HT1080 (cell line): ENCODE measurements at places on chromosomes 13 and 19. TPM values are rescaled to one million over a fixed set of nuclear protein-coding genes. Genes with fewer than 3 reads are reported as not detected.

The BST2 gene
- 1.2 TPM in 1 of 2 replicates, not detected in the other for total RNA-seq

- no peak for DNase-seq
Observed at GRCh38 chr13:113989585-113990300, 15.9 kb upstream of the C13orf46 start.

DNA sequence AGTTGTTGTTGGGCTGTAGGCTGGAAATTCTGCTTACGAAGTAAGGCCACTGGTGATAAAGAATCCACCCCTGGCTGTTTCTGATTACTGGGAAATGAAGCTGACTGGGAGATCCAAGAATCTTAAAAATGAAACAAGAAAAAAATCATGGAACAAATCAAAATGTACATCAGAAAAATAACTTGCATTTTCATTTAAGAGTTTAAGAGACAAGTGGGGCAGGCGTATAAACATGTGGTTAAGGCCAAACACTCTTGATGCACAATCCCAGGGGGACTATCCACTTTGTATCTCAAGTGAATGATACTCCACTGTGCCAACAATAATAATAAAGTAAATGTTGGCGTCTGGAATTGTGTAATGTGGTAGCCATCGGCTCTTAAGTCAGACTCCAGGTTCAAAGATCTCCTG is 24.6 kb downstream of the ZMYM5 start:
- no peak for DNase-seq

The ZIK1 gene
- 0.51 and 1.5 TPM in 2 replicates for total RNA-seq

GRCh38 chr19:45670670-45671453 is 2.8 kb downstream of the GIPR start:
- DNase-seq: no peak

The CGB1 gene
- total RNA-seq: not detected in 2 replicates

DNA sequence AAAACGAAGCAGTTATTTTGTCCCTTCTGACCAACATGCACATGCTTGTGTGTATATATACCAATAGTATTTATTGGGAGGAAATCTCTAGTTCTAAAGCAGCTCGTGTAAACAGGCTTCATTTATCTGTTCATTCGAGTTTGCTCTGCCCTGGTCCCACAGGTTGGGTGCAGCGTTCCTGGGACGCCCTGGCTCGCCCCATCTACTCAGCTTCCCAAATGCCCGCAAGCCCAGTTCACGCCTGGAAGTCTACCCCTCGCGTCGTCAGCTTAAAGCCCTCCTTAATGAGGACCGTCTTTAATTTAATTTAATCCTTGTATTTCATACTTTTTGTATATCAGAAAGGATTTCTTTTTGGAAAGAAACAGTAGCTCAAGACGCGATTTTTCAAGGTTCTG is 604 bp downstream of the THSD1 start:
- no peak for DNase-seq

- DNase-seq: no peak
Observed at GRCh38 chr19:16893686-16893989, 4.8 kb downstream of the F2RL3 start.

The COL5A3 gene
- not detected in 2 replicates for total RNA-seq

GRCh38 chr13:112587212-112587763 is 665 bp downstream of the TUBGCP3 start:
- DNase-seq: peak; percentile 82

GRCh38 chr13:72368031-72368430 is 359.4 kb downstream of the MZT1 start:
- no peak for DNase-seq

The TNNI3 gene
- total RNA-seq: not detected in 2 replicates

- DNase-seq: peak; percentile 8
Observed at GRCh38 chr13:34672631-34673030, 269.4 kb upstream of the NBEA start.

The TMEM59L gene
- 0.61 and 1.1 TPM in 2 replicates for total RNA-seq

- DNase-seq: no peak
Observed at GRCh38 chr19:29422047-29422446, 103.7 kb upstream of the VSTM2B start.

The FSD1 gene
- total RNA-seq: 9.7 and 10.0 TPM in 2 replicates

DNA sequence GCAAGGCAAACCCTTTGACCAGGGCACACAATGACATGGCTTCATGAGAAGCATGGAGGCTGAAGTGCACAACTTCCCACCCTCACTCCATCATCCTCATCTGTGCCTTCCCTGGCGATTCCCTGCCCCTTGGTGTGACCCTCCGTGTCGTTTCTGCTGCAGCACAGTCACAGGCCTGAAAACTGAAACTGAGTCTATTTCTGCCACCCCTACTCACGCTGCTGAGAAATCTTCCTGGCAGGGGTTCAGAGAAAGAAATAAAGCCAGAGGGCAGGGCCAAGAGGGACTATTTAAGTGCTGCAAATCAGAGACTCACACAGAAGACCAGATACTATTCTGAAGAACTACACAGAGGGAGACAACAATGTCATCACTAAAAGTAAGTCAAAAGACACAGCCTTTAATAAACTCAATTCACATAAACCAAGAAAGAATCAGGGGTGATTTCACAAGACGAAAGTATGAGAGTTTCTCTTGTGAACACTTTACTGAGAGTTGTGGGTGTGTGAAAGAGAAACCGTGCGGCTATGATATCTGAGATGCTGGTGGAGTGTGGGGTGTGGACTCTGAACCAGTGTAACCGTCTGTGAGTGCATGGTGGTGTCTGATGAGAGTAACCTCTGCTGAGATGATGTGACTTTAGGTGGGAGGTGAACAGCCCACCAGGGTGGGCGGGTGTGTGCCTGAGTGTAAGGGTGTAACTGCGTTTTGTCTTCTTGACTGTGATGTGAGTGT is 23.5 kb downstream of the LGALS16 start:
- no peak for DNase-seq

The ACER1 gene
- not detected in 2 replicates for total RNA-seq

- no peak for DNase-seq
Observed at GRCh38 chr19:31353833-31354232, 4.6 kb upstream of the TSHZ3 start.

- DNase-seq: no peak
Observed at GRCh38 chr13:22846551-22846950, 334.2 kb upstream of the SGCG start.

DNA sequence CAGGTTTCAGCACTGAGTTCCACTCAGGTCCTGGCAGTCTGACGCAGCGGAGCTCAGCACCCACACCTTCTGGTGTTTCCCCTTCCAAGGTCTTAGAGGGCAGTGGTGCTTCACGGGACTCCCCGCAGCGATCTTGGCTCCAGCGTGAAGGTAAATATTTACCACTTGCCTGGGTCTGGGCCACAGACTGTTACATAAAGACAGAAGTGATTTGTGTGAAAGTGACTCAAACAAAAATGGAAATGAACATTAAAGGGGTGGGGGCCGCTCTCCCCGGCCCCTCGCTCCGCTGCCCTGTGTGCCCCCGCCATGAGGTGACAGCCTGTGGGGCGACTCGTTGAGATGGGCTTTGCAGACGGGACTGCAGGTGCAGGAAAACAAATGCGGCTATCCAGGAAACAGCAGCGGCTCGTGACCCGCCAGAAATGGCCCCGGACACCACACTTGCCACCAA is 55.0 kb downstream of the GGACT start:
- no peak for DNase-seq

The CEACAM1 gene
- not detected in 2 replicates for total RNA-seq

DNA sequence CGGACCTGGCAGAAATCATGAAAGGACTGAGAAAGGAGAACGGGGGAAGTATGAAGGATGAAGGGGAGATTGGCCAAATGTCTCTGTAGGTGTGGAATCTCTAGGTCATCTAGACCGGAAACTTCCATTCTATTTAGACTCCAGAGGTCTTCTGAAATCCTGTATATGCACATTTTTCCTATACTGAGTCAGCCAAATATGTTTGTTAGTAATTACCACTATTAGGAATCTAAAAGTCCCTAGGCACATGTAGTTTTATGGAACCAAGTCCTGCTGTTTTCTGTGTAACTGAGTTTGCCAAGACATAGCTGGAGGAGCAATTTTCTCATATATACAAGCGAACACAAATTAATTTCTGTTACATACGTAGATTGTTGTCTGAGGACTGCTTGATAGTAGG is 498.1 kb downstream of the GPC5 start:
- peak; percentile 25 for DNase-seq

GRCh38 chr19:3549816-3550215 is 7.6 kb downstream of the MFSD12 start:
- DNase-seq: no peak

DNA sequence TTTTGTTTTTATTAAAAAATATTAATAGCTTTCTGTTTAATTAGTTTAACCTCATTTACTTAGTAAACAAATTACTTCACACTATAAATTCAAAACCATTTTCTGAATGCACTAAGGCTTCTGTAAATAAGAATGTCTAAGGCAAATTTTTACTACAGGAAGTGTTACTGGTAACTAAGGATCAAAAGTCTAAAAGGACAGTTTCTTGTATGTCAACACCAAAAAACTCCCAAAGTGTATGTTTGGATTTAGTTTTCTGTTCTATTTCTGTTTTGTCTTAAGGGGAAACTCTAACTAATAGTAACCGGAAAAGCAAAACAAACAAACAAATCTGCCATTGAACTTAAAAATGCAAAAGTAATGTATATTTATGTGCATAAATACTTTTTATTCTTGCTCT is 24.7 kb downstream of the PRR20E start:
- no peak for DNase-seq

GRCh38 chr19:56253737-56254136 is 18.8 kb upstream of the EDDM13 start:
- DNase-seq: peak; percentile 39

- no peak for DNase-seq
Observed at GRCh38 chr19:11423791-11424181, 4.7 kb upstream of the RGL3 start.

GRCh38 chr13:97189928-97190327 is 32.2 kb upstream of the MBNL2 start:
- DNase-seq: no peak

The CD22 gene
- 23.2 and 27.6 TPM in 2 replicates for total RNA-seq

The CFD gene
- total RNA-seq: not detected in 2 replicates

The PDE4C gene
- 0.13 TPM in 1 of 2 replicates, not detected in the other for total RNA-seq
